ENCODE measurements at places on chromosomes 6 and 20.

GRCh38 chr20:63737945-63738686, 1.5 kb upstream of the SLC2A4RG start:
- DNase-seq, result no peak

- DNase-seq, result no peak
These were observed 59.4 kb upstream of the PRELID3B start for GRCh38 chr20:59101961-59102360.

GRCh38 chr6:13190376-13190775, 138.0 kb downstream of the TBC1D7 start:
- DNase-seq, result no peak

DNA sequence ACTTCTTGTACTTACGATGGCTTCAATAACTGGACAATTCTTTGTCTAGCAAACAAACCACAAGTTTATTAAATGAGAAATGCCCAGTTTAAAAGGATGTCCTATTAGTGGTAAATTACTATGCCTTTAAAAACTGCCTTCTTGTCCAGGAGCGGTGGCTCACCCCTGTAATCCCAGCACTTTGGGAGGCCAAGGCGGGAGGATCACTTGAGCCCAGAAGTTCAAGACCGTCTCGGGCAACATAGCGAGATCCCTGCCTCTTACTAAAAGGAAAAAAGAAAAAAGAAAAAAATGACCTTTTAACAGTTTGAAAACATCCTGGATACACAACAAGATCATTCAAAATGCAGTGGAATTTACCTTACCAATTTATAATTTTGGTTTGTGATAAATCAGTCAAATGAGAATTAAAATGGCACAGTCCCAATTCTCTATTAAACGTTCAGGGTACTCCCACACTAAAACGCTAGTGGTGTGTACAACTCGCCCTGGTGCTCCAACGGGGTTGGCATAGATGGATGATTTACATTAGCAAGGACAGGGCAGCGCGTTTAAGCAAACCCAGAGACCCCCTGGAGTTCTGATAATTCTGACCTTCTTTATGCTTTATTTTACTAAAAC, 2.3 kb downstream of the ZBTB2 start:
- DNase-seq, result no peak

DNA sequence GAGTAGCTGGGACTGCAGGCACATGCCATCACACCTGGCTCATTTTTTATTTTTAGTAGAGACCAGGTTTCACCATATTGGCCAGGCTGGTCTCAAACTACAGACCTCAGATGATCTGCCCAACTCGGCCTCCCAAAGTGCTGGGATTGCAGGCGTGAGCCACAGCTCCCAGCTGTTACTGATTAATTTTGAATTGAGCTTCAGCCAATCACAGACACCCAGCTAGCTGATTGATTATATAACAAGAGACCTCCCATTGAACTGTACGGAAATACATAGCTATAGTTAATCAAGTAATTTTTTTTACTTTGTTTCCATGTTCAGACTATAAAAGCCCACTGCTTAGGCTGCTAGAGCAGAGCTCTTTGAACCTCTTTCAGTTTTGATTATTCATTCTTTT, 31.6 kb downstream of the PKIB start:
- no peak for DNase-seq

GRCh38 chr6:114810468-114810867, 467.6 kb upstream of the HS3ST5 start:
- DNase-seq, result no peak

- no peak for DNase-seq
These were observed 50.0 kb upstream of the ECI2 start for GRCh38 chr6:4185419-4185818.

DNA sequence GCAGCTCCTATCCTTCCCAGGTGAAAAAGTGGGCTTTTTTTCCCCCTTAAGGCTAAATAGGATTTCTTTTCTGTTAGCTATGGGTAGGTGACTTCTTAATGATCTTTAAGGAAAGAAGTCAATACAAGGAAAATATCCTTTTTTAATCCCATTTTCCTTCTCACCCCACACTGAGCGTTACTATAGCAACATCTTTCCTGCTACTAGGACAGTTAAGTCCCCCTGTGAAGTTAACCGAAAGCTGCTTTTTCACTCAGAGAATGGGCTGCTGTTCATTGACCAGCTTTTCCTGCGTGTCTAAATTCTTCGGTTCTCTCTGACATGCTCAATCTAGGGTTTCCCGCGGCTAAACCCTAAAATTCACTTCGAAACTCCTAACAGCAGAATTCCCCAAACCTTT, 173.1 kb upstream of the AGPAT4 start:
- DNase-seq, result no peak

DNA sequence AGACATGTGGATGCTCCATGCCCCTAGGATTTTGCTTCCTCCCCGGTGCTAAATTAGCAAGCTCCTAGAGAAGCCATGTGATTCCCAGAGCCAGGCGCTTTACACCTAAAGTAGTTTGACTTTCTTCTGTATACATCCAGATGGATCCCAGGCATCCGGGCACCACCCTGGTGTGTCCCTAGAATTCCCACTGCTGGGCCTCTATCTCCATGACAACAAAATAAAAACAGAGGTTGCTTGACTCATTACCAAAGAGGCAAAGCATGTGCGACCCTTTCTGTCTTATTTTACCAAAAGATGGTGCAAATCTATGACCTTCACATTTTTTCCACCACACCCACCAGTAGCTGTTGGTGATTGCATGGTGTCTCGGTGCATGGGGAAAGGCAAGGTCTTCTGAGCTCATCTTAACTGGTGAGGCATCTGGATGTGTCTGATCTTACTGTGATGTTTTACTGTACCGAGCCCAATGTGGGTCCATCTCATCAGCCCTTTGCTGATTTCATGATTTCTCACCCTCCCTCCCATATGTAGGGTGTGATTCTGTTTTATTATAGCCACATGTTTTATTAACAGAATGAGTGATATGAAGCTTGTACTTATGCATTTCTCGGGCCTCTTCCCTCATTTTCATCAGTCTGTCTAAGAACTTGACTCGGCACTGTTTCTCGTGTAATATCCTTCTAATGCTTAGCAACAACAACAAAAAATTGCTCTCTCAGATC, 27.4 kb upstream of the VAPB start:
- DNase-seq, result no peak

GRCh38 chr6:108805611-108806167, 42.5 kb upstream of the ARMC2 start:
- no peak for DNase-seq

DNA sequence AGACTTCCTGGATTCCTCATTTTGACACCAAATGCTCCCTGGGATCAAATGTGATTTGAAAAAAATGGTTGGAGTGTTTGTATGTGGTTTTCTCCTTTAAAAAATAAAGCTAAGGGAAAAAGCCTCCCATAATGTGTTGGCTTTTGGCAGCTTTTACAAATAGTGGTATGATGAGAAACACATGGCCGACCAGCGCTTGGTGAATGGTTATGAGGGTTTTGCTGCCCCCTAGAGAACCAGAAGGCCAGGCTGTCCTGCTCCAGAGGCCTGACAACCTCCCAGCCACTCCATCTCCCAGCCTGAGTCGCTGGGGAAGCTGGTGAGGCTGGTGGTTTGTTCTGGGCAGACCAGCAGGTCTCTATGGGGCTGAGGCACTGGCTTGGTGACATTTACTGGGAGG, 69.3 kb downstream of the CLIC5 start:
- no peak for DNase-seq

- no peak for DNase-seq
These were observed 617.2 kb downstream of the PTPRT start for GRCh38 chr20:42572320-42573016.

GRCh38 chr6:70790483-70791224, 123.0 kb downstream of the SMAP1 start:
- DNase-seq, result no peak

GRCh38 chr6:42103216-42103615, 39.2 kb downstream of the C6orf132 start:
- DNase-seq, result no peak

- DNase-seq, result no peak
These were observed 107.7 kb downstream of the PTPRK start for GRCh38 chr6:128412680-128413079.

DNA sequence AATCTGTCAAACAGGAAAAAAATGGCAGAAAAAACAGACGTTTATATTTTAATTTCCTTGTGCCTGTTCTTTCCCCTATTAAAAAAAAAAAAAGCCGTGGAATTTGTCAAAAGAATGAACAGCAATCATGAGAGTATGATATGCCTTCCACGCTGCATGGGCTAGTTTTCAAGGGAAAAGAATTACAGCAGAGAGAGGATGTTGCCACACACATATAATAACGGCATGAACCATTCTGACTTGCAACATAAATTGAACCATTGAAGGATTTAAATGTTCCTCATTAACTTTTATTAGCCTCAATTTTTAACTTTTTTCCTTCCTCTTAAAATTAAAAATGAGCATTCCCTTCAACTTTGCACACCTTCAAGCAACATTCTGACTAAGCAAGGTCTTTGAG, 301.8 kb downstream of the FOXC1 start:
- DNase-seq, result no peak

DNA sequence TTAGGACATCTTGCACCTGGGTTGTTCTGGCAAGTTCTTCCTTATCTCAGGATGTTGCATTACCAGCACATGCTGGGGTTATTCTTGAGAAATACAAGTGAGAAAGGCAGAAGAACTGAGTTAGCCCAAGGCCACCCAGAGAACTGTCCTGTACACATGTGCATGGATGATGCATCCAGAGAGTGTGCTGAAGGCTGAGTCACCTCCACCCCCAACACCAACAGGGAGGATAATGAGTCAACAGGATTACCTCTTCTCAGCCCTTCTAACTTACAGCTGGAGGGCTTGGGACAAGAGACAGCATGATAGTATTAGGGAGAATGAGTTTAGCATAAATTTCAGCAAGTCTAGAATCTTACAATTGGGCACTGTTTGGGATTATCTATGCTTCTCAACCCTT, 8.5 kb downstream of the SCGN start:
- no peak for DNase-seq

- DNase-seq, result no peak
These were observed 75.1 kb downstream of the TBC1D7 start for GRCh38 chr6:13253272-13253671.

- DNase-seq, result no peak
These were observed 242.0 kb downstream of the TBXT start for GRCh38 chr6:165925474-165926156.

All from stimulated activated CD4-positive, alpha-beta T cell treated with anti-CD3 and anti-CD28 coated beads, TNF-alpha, amount 100 ng/mL, for 1 hour (primary cell).